Skin of body (tissue), 3 donors: ENCODE measurements at places on chromosomes 5 and 9.

GRCh38 chr9:3939820-3940219, 360.0 kb downstream of the GLIS3 start:
- DNase-seq: no peak

DNA sequence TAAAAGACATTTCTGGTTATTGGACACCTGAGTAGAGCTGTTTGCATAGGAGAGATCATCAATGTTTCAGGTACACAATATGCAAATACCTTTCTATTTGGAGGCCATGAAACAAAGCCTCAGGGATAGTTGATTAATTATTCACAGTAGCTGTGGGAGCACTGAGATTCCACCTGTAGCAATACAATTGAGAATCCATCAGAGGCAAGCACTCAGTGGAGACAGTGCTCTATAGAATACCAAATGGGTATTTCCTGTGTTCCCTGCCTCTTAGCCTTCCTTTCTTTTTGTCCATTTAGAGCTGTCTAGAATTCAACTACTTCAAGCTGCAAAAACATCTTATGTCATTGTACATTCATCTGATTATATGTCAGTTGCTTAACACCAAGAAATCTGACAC, 1754.0 kb upstream of the ACO1 start:
- no peak for DNase-seq

DNA sequence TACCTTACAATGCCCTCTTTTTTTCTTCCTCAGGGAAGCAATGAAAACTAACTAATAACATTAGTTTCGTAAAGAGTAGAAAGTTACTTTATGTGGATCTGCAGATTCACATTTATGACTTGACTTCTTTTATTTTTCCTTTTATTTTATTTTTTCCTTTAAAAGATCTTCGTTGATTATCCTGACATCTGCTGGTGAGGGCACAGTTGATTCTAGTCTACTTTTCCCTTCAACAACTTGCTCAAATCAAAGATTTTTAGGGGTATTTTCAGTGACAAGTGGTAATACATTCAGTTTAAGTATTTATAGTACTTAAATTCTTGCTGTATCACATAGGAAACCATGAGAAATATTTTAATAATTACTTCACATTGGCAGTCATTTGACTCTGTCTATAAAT, 4.9 kb downstream of the EDIL3 start:
- no peak for DNase-seq

- no peak for DNase-seq
Observed at GRCh38 chr5:120140501-120140900, 323.6 kb upstream of the PRR16 start.

GRCh38 chr5:179974946-179975712, 67.4 kb upstream of the TBC1D9B start:
- no peak for DNase-seq

GRCh38 chr9:88458716-88459465, 70.6 kb downstream of the SPIN1 start:
- no peak for DNase-seq

DNA sequence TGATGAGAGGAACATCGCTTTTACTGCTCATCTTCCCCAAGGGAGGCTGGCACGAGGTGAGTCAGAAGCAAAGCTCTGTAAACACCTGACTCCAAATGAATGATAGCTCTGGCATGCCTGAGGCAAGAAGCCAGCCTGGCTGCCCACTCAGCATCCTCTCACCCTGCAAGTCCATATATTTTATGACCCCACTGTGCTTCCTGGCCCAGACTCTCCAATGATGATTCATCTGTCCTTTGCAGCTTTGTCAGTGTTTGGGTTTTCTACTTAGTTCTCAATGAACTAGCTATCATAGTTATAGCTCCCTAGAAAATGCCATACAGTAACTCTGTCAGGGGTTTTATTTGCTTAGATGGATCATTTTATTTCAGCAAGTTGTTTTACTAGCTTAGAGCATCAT, 52.1 kb upstream of the FSTL4 start:
- no peak for DNase-seq

- no peak for DNase-seq
Observed at GRCh38 chr5:71810471-71811195, 91.6 kb downstream of the CARTPT start.

DNA sequence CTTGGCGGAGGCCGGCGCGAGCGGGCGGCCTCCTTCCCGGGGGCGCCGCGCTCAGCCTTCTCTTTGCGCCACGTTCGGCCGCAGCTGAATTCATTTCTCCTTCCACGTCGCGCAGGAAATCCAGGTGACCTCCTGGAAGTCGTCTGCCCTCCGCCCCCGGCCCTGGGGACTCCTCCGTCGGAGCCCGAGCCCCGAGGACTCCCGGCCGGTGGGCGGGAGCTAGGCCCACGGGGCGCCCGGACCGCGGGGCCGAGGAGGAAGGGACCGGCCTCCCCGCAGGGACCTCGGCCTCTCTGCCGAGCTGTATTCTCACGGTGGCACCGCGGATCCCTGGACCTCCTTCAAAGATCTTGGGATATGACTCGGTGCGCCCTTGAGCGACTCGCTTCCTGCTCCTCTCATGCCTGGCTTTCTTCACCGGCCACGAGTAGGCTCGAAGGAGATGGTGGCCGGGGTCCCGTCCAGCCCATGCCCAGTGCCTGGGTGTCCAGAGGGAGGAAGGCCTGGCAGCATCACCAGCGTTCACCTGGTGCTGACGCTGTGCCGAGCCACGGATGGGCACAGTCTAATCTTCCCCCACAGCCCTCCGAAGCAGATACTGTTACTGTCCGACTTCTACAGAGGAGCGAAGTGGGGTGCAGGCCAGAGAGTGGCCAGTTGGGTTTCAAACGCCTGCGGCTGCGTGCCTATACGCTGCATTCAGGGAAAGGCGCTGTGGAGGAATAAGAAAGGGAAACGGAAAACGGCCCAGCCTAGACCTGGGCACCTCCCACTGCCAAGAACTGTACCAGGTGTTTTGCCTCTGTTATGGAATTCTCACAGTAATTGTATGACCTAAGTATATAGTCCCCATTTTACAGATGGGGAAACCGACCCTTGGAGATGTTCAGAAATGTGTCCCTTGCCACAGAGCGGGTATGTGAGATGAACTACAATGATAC, 47.3 kb downstream of the PAX5 start:
- DNase-seq: no peak

- peak; percentile 12 for DNase-seq
Observed at GRCh38 chr9:124320062-124320973, 62.6 kb downstream of the NEK6 start.

- no peak for DNase-seq
Observed at GRCh38 chr9:74958587-74958986, 5.9 kb upstream of the C9orf40 start.
